ENCODE measurements at places on chromosomes 6 and 20. TPM values are rescaled to one million over a fixed set of nuclear protein-coding genes. Genes with fewer than 3 reads are reported as not detected.

Gene PDE10A
- total RNA-seq, result 0.16 TPM

Gene PDYN
- not detected for total RNA-seq

Gene DEF6
- total RNA-seq, result 66.3 TPM

Gene CRISP2
- total RNA-seq, result not detected

Gene PGC
- total RNA-seq, result 0.26 TPM

Gene SLX4IP
- 5.9 TPM for total RNA-seq

Gene IRAK1BP1
- 4.3 TPM for total RNA-seq

Gene PRKN
- total RNA-seq, result not detected

Gene ZNF391
- total RNA-seq, result 1.0 TPM

Gene RBM24
- total RNA-seq, result not detected

Gene C6orf163
- 1.4 TPM for total RNA-seq

Gene SLC16A10
- 10.6 TPM for total RNA-seq

Gene VIP
- total RNA-seq, result not detected

Gene FAM83D
- 16.6 TPM for total RNA-seq

Gene METTL24
- not detected for total RNA-seq

Gene FERMT1
- 0.74 TPM for total RNA-seq

Gene GRM1
- total RNA-seq, result not detected

Gene VSX1
- not detected for total RNA-seq

Gene EPB41L1
- total RNA-seq, result 0.36 TPM

Gene RAET1L
- total RNA-seq, result not detected

Gene SPAG4
- total RNA-seq, result 5.5 TPM

Gene ZSCAN26
- total RNA-seq, result 5.4 TPM

Measured in GM12878 (cell line).